SK-N-SH (cell line): ENCODE measurements at places on chromosomes 7 and 10.

DNA sequence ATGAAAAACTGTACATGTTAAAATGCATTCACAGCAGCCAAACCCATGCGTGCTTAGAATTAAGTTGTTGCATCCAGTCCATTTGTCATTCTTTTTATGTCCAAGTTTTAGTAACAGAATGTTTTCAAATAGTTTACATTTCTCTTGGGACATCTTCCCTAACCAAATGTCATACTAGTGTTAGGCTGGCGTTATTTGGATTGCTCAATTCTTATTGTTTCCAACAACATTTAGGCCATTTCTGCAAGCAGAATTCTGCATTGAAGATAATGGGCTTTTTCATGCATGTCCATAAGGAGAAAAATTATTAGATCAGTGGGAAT lies 203.0 kb downstream of the HIBADH start:
- no peak for DNase-seq
- no peaks in the 10 kb centered on the region for H3K36me3 ChIP-seq
- no peak overlapping the region for H3K4me3 ChIP-seq
- H3K27ac ChIP-seq = no peak overlapping the region
- no peaks in the 10 kb centered on the region for H3K4me1 ChIP-seq
- peaks cover 1% of the 10 kb centered on the region; the same call in 1 of the 2 replicates for H3K27me3 ChIP-seq

GRCh38 chr7:131908714-131909113 lies 352.3 kb upstream of the PODXL start:
- H3K4me3 ChIP-seq = no peak overlapping the region
- H3K36me3 ChIP-seq = no peaks in the 10 kb centered on the region; the same call in 1 of the 2 replicates
- no peak overlapping the region for H3K27ac ChIP-seq
- DNase-seq = no peak
- no peaks in the 10 kb centered on the region for H3K27me3 ChIP-seq

- no peak overlapping the region for H3K27ac ChIP-seq
- no peaks in the 10 kb centered on the region for H3K4me1 ChIP-seq
- H3K27me3 ChIP-seq = no peaks in the 10 kb centered on the region
- no peak overlapping the region for H3K4me3 ChIP-seq
- peaks cover 7% of the 10 kb centered on the region for H3K36me3 ChIP-seq
These were observed 37.2 kb downstream of the CLEC2L start for GRCh38 chr7:139560678-139561077.

DNA sequence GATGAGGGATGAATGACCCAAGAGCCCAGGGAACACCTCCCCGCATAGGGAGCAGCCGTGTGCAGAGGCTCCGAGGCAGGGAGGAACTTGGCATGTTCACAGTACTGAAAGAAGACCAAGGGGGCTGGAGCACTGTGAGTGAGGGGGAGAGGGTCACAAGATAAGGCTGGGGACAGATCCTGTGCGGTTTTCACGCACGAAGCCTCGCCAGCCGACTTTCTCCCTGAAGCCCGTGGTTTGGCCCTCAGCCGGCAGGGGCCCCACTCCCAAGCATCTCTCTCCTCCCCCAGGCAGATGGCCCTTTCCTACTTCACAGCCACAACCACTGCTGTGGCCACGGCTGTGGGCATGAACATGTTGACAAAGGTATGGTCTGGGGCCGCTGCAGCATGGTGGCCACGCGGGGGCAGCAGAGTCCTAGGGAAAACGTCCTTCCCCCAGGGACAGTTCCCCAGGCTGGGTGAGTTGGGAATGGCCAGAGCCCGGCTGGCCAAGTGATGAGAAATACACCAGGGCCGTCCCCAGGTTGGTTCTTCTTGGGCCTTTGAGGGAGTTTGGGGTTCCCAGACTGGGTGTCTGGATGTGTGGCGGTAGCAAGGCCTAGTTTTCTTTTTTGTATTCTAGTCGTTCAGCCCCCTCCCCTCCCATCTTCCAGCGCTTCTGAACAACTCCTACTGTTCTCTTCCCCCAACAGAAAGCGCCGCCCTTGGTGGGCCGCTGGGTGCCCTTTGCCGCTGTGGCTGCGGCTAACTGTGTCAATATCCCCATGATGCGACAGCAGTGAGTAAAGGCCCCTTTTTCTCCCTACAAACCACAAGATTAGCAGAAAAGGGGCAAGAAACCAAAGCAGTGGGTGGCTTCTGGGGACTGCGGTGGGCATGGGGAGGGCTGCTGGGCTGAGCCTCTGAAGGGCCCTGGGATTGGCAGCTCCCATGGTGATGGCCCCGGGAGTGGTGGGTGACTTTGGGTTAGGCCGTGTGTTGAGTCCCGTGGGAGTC lies 14.4 kb upstream of the WBP1L start:
- H3K27me3 ChIP-seq = no peaks in the 10 kb centered on the region
- peak overlapping the region; percentile 25; the same call in 1 of the 2 replicates for H3K4me3 ChIP-seq
- peaks cover 3% of the 10 kb centered on the region; the same call in 1 of the 2 replicates for H3K36me3 ChIP-seq
- H3K27ac ChIP-seq = no peak overlapping the region

GRCh38 chr7:100044718-100045117 lies 4.9 kb upstream of the ZSCAN21 start:
- H3K4me1 ChIP-seq = peaks cover 5% of the 10 kb centered on the region; the same call in 1 of the 2 replicates
- DNase-seq = peak; percentile 28
- no peak overlapping the region for H3K27ac ChIP-seq
- H3K27me3 ChIP-seq = no peaks in the 10 kb centered on the region

DNA sequence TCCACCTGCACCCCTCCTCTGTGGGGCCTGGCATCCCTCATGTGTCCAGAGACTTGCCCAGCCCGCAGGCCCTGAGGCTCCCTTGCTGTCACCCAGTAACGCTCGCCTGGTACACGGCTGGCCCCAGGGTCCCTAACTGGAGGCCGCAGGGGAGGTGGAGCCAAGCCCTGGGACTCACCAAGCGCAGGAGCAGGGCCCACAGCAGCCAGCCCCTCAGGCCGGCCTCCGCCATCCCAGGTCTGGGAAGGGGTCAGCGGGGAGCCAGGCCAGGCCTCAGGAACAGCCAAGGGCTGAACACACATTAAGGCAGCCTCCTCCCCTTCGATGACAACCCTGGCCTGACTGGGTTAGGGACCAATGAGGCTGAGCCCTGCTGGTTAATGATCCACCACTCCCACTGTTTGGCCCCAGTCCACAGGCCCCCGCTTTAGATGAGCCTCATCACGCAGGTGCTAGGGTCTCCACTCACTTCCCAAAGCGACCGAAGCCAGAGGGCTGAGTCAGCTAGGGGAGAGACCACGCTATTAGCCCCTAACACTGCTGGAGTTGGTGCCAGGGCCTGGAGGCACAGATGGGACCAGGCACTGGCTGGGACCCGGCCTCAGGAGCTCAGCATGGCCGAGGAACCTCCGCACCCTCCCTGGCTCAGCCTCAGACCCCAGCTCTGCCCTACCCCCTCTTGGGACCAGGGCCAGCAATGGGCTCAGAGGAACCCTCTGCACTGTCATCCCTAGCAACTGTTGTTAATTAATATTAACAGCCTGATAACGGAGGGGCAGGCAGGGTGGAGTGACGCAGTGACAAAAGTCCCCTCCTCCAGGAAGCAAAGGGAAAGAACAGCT lies at the start of gene NPC1L1:
Gene NPC1L1 (minus strand): TSS at position 303 of the 842 bp plus-strand sequence. CDS start 71 bp downstream, at position 232.
- no peak within 1 kb of the TSS for H3K4me3 ChIP-seq
- no peak within 1 kb of the TSS; the same call in 1 of the 2 replicates for H3K27ac ChIP-seq
- no peaks in the 10 kb centered on the region for H3K27me3 ChIP-seq
- H3K36me3 ChIP-seq = no peaks in the 10 kb centered on the region
- DNase-seq = peak; percentile 62
- H3K4me1 ChIP-seq = no peaks in the 10 kb centered on the region

GRCh38 chr7:158760936-158761335 lies 56.3 kb upstream of the NCAPG2 start:
- H3K27ac ChIP-seq = no peak overlapping the region
- peaks cover 72% of the 10 kb centered on the region for H3K36me3 ChIP-seq
- no peaks in the 10 kb centered on the region for H3K27me3 ChIP-seq
- no peaks in the 10 kb centered on the region for H3K4me1 ChIP-seq
- H3K4me3 ChIP-seq = no peak overlapping the region

DNA sequence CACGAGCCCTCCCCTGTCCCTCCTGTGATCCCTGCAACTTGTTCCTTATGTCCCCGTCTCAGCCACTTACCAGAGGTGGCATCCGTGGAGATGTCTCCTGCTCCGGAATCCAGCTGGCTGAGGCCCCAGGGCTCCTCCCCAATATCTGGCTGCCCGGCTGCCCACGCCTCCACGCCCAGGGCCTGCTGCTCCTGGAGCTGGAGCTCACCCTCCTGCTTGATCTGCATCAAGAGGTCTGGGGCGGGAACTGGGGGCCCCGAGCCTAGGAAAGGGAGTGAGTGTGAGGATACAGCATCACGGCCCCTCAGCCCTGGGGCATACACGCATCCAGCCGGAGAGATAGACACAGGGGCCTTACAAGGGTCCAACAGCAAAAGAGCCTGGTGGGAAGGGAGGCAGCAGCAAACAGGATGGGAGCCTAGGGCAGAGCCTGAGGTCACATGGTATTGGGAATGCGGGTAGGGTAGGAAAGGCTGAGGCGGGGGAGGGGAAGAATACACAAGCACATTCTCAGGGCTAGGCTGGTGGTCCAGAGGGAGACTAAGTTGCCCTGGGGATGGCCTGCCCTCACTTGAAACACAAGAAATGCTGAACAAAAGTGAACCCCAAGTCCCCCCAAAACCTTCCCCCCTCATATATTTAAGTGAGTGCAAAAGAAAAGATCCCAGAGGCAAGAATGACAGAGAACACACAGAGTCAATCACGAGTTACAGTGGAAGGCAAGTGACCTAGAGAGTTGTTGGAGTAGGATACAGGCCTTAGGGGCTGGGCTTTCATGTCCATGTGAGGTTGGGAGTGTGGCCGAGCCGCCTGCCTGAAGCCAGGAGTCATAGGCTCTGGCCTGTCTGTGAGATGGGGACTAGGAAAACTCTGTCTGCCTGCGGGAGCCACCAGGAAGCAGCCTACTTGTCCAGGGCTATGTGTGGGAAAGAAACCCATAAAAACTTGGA lies 16.9 kb upstream of the ZNF777 start:
- no peak overlapping the region for H3K4me3 ChIP-seq
- no peak overlapping the region for H3K27ac ChIP-seq
- no peak for DNase-seq
- H3K27me3 ChIP-seq = no peaks in the 10 kb centered on the region
- no peaks in the 10 kb centered on the region for H3K4me1 ChIP-seq

DNA sequence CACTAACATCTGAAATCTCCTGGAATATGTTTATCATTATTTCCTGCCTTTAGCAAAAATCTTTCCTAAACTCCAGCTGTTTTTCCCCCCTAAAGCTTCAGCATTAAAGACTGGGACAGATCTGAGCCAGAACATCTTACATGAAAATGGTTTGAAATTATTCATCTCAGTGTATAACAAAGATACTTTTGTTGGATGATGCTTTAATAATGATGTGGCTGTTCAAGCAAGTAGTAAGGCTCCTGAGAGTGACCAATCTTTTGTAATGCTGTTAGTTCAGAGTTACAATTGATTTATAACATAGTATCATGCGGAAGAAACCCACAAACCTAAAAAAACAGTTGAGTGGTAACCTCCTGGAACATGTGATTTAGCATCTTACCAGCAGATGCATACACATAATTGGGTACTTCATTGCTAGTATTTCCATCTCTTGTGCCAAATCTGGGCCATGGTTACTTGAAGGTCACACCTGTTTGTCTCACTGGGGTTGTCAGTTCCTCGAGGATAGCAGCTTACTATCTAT lies 1.5 kb downstream of the BZW2 start:
- no peak for DNase-seq
- no peaks in the 10 kb centered on the region for H3K36me3 ChIP-seq
- peaks cover 27% of the 10 kb centered on the region for H3K4me1 ChIP-seq
- H3K27ac ChIP-seq = peak overlapping the region; percentile 24; the same call in 1 of the 2 replicates

DNA sequence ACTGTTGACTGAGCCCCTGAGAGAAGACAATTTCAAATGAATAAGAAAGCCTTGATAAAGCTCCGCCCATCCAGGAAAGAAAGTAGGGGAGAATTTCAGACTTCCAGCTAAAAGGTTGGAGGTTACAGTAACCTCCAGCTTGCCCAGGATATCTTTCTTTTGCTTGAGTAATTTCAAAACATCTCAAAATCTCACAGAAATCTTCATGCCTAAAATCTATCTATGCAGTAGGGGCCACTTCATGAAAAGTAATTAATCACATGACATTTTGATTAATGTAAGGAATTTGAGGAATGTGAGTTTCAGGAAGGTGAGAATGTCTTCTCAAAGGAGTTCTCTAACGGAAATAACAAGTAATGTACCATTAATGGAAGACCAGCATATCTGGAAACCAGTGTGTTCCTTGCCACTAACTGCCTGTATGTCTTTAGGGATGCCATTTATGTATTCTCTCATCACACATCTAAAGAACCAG lies 24.2 kb downstream of the TRIL start:
- H3K27me3 ChIP-seq = no peaks in the 10 kb centered on the region
- H3K4me1 ChIP-seq = no peaks in the 10 kb centered on the region
- no peak overlapping the region for H3K27ac ChIP-seq
- no peak for DNase-seq
- H3K36me3 ChIP-seq = no peaks in the 10 kb centered on the region

DNA sequence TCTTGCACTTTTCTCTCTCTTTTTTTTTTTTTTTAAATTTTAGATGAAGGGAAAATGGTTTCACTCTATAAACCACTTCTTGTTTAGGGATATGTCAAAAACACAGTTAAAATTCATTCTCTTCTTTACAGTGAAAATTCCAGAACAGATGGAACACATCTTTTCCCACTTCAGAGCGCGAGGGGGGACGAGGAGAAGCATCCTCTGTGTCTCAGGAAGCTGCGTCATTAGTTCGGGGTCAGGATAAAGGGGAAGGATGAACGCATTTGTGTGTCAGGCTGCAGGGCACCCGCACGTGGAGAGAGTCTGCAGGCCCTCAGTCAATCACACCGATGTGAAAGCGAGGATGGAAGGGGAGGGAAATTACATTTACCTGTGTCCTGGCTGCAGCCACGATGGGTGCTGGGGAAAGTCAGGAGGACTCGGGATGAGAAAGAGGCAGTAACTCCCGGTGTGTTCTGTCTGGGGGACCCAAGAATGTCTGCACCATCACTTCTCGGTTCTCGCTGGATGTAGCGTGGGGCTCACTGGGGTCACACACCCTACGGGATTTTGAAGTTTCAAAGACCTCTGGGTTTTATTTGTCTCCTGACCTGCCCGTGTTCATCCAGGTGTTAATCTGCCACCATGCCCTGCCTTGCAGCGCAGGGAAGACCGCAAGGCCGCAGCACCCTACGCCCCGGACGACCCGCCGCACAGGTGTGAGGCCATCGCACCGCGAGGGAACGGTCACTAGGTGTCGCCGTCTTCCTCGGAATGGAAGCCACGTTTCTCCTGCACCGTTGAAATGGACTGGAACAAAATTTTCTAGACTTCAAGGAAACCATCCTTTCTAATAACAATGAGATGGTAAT lies 66.7 kb upstream of the PITRM1 start:
- DNase-seq = peak; percentile 81
- H3K4me1 ChIP-seq = no peaks in the 10 kb centered on the region; the same call in 1 of the 2 replicates
- H3K4me3 ChIP-seq = no peak overlapping the region; the same call in 1 of the 2 replicates
- H3K36me3 ChIP-seq = no peaks in the 10 kb centered on the region
- no peak overlapping the region for H3K27ac ChIP-seq

- H3K27ac ChIP-seq = no peak overlapping the region
- no peaks in the 10 kb centered on the region for H3K36me3 ChIP-seq
- peaks cover 10% of the 10 kb centered on the region; the same call in 1 of the 2 replicates for H3K4me1 ChIP-seq
- H3K4me3 ChIP-seq = no peak overlapping the region
- no peaks in the 10 kb centered on the region for H3K27me3 ChIP-seq
These were observed 40.4 kb upstream of the ZNF32 start for GRCh38 chr10:43689007-43689491.
